NCI-H748 treated with DMSO at 0.1 percent for 48 hours (cell line): ENCODE measurements at places on chromosomes 2 and 18.
A peak's percentile ranks its signal among the peaks of the same experiment; 100 is the strongest.

- DNase-seq, result no peak
Measured at GRCh38 chr18:55034742-55035141, 75.5 kb upstream of the CCDC68 start.

GRCh38 chr2:217370391-217370790 lies 510.5 kb upstream of the TNP1 start:
- no peak for DNase-seq

DNA sequence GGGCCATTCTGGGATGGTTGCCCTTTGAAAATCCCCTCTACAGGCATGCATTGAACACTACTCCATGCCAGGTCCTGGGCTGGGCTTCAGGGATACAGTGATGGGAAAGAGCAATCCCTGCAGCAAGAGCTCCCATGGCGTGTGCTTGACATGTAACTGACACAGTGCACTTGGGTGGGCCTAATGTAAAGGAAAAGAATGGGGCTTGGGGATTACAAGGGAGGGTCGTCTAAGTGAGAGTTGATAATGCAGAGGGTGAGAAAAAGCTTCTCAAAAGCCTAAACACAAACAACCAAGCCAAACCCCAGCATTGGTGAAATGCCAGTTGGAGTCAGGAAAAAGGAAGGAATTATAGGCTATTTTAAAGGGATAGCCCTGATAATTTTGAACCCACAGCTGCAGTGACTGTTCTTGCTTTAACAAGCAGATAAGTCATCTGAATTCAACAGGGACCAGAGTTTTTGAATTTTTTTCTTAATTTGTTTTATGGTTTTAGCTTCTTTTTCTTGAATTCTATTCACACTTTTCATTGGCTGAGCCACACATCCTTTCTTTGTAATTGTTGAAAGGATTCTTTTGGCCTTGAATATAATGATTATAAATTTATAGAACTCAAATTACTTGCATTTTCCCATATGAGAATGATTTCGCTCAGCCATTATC lies 308.7 kb downstream of the LPIN1 start:
- no peak for DNase-seq

DNA sequence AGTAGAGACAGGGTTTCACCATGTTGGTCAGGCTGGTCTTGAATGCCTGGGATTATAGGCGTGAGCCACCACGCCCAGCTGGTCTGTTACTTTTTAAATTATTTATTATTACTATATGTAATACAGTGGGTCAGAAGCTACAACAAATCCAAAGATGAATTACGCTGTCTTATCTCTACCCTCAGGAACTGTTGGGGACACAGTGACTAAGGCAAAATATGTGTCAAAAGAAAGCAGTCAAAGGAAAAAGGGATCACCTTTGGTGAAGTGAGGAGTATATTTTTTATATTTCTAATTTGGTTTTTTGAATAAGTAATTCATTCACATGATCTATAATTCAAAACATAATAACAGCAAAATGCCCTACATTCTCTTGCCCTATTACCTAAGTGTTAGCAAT lies 4.7 kb downstream of the CREB1 start:
- DNase-seq, result no peak

DNA sequence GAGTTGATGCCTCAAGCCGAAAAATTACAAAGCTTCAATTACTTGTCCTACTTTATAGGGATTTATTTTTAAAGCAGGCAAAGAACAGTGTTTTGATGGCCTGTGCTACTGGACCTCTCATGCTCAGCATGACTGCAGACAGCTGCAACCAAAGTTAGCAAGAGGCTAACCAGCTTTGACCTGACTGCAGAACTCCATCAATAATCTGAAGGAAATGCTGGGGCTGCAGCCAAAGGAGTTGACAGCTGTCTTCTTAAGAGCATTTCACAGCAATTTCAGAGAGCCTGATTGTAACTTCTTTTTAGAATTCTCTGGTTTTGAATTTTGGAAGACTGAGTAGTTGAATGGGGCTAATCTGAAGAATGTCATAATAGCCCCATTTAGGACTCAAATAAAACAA lies 46.5 kb upstream of the SESTD1 start:
- DNase-seq, result no peak

DNA sequence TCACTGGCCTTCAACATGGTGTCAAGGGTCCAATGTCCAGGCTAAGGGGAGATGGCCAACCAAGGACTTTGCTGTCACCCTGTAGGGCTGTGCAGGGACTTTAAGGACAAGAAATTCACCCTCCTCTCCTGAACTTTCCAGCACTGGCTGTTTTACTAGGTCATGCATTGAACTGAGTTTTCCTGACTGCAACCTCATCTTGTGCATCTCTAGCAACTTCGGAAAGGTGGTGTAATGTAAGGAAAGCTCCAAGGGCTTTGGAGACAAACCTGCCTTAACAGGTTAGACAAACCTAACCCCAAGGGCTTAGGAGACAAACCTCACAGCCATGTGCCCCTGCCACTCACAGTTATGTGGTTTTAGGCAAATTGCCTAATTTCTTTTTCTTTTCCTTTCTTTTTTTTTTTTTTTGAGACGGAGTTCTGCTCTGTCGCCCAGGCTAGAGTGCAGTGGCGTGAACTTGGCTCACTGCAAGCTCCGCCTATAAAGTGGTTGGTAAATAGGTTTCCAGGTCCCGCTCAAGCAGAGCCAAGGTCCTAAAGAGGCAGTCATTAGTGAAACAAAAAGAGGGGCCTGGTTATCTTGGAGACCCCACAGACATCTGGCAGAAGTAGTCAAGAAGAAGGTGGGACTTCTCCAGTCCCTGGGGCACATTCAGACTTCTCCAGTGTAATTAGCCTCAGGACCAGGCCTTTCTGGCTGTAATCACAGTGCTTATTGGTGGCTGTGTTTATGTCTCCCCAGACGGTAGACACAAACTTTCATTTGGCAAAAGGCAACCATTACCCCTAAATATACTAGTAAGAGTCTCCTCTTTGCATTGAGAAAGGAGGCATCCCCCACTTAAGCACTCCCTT lies 37.6 kb upstream of the PMAIP1 start:
- DNase-seq, result no peak

DNA sequence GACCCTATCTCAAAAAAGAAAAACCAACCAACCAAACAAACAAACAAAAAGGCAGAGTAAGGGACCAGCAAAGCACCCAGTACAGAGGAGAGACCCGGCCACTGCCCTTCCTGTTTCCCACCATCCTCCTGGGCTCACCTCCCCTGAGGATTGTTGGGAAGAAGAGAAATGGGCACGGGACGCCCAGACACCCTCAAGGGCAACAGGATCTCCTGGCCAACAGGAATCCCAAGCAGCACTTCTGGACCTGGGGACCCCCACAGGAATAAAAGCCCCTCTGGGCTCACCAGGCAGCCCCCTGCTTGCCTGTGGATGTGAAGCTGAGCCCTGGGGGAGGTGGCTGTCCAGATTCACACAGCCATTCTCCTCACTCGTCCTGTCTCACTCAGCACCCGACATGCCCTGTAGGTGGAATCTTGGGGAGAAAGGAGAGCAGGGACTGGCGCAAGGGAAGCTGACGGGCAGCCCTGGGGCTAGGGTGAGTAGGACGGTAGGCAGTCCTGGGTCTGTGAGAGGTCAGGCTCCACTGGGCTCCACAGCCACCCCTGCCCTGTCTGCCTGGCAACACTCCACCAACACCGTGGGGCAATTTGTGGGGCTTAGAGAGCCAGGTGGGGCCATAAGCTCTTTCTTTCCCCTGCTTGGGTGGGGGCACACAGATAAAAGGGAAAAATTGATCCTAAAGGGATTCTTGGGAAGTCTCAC lies 18.0 kb downstream of the KLF11 start:
- DNase-seq, result no peak

GRCh38 chr18:457140-457519 lies 43.4 kb downstream of the COLEC12 start:
- no peak for DNase-seq

DNA sequence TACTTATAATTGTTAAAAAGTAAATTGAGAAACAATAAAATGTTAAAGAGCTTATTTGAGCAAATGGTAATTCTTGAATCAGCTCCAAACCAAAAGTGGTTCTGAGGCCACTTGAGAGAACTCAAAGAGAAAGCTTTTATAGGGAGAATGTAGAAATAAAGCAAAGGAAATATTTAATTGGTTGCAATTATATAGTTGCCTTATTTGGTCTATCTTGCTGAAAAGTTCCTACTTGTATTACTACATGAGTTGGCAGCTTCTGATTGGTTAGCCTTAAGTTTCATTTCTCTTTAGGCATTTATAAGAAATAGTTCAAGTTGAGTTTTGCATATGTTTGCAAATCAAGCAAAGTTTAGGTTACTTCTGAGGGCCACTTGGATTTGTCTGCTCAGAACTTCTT lies 38.1 kb downstream of the SCN2A start:
- no peak for DNase-seq

DNA sequence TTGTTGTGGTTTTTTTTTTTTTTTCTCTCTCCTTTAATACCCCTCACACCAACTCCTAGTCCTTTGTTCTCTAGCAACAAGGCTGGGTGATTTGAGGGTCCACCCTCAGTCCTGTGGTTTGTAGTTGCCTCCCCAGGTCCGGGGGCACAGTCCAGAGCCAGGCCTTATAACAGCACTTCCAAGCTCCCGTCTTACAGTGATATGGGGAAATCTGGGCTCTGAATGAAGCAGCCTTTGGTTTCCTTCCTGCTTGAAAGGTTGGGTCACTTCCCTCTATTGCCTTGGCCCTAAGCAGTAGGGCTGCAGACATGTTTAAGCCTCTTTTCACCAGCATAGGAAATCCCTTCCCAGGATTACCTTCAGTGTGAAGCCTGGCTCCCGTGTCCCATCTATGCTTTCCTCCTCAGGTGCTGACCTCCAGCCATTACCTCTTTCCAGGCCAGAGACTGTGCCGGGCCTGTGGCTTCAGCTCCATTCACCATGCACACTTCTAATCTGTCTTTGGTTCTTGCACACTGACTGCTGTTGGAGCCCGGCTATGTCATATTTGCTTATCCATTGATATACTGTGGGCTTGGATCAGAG lies 21.2 kb upstream of the NTSR2 start:
- DNase-seq, result no peak

DNA sequence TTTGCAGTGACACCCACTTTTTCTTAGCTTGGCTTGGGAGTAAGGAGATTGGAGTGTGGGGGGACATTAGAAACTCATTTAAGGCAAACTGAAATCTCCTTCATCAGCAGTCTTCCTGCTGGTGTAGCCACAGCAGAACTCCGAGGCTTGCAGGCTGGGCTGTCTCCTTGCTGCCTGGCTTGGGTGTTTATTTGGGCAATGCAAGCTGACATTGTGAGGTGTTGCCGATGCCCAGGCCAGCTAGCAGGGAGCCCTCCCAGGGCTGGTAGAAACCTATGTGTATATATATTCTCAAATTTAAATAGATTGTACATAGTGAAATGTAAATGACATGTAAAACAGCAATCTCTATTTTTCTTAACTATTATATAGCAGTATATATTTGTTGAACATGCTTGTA lies 11.8 kb downstream of the GDF7 start:
- DNase-seq, result no peak

GRCh38 chr2:148585696-148586095 lies 58.9 kb upstream of the EPC2 start:
- DNase-seq, result no peak

GRCh38 chr2:100013892-100014677 lies 128.3 kb downstream of the AFF3 start:
- DNase-seq, result no peak

GRCh38 chr18:9417073-9417851 lies 58.1 kb upstream of the RALBP1 start:
- no peak for DNase-seq

GRCh38 chr18:62370366-62370765 lies 45.3 kb downstream of the TNFRSF11A start:
- no peak for DNase-seq

DNA sequence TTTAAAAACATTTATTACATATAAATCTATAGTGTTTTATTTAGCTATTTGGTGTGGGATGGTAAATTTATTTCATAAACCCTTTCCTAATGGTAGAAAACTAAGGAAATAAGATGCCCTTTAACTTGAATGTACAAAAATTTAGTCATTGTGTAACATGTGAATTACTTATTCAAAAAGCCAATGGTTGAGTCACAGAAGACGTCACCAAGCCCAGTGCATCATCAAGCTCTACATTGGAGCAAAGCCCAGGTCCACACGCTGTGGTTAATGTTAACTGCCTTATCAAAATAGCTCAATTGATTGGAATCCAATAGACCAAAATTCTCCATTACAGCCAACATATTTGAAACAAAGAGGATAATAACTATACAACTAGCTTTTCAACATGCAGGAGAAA lies 145.5 kb upstream of the LYPD1 start:
- DNase-seq, result no peak

DNA sequence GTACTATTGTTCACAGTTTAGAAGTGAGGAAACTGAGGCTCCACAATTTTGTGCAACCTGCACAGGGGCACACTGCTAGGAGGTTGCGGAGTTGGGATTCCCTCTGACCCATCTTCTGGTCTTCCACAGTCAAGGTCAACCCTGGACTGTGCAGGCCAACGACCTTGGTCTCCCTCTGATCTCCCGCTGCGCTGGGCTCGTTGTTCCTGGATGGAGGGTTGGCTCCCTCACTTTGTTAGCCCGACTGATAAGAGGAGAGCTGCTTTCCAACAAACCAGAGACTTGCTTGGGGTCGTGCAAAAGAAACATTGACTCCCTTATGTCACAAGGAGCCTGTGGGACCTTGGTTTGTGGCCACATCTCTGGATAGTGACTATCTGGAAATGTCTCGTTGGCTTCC lies 187.6 kb downstream of the MYCN start:
- DNase-seq, result no peak

GRCh38 chr2:172736424-172737174 lies 954 bp downstream of the RAPGEF4 start:
- DNase-seq, result no peak

GRCh38 chr18:62790871-62791772 lies 75.8 kb downstream of the PHLPP1 start:
- peak; percentile 15 for DNase-seq

- DNase-seq, result no peak
Measured at GRCh38 chr18:67281746-67282145, 234.8 kb downstream of the DSEL start.

- DNase-seq, result no peak
Measured at GRCh38 chr2:167613471-167613870, 633.9 kb downstream of the STK39 start.

- DNase-seq, result no peak
Measured at GRCh38 chr2:133317178-133317577, 251.1 kb downstream of the NCKAP5 start.

DNA sequence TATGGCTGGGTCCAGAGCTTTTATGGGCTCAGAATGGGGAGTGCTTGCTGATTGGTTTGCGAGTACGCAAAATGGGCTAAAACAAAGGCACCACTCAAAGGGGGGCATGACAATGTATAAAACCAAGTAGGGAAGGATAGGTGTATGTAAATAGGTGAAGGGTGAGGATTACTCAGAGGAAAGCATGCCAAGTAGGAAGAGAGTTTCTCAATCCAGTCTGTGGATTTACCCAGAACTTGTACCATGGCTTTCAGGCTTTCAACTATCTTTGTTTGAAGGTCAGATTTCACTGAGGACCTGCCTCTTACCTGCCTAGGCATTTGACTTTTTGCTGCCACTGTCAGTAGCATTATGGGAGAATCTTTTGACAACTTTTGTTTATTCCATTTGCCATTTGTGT lies 92.3 kb downstream of the RAB3GAP1 start:
- DNase-seq, result no peak

DNA sequence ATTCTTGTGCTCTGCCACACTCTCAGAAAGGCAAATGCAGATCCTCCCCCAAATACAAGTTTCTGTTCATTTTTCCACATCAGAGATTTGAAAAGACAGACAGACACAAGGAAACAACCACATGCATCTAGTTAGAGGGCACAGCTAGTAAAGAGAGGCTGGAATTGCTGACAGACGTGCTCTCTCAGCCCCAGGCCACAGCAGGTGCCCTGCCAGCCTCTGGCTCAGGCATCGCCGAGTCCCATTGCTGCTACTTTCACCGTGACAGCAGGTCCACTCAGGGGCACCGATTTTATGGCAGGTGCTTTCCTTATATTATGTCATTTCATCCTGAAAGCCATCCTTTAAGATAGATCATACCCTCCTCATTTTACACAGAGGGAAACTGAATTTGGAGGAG lies 507.5 kb downstream of the EIPR1 start:
- DNase-seq, result no peak
